ENCODE measurements at places on chromosomes 5 and 9. TPM values are rescaled to one million over a fixed set of nuclear protein-coding genes. Genes with fewer than 3 reads are reported as not detected.

The GRIN3A gene
- total RNA-seq = 0.44 TPM

DNA sequence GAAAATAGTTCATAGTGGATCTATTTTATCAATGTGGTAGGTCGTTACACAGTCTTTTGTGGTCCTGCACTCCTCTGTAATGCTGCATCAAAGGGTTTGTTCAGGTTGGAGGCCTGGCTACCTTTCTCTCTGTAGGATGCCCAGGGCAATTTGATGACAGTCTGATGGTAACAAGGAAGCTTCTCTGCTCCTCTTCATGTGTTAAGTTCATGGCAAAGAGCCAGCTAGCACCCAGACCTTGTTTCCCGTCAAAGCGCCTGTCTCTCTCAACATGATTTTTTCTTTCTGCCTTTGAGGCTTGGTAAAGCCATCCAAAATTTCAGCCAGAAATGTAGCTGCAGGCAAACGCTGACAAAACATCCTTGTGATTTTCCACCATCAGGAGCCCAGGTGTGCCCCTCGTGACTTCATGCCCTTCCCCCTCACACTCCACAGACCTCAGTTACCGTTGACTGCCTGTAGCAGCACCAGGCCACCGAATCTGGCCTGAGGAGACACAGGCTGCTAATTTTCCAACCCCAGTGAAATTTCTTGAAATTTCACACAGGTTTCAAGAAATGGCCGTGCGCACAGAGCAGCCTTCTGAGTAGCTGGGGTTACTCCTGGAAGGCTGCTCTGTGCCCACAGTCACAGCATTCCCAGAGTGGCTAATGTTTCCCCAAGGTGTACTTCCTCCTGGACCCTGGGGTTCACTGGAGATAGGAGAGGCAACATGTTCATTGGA lies 292.7 kb downstream of the CWC27 start:
- peaks cover 13% of the 10 kb centered on the region for H3K4me1 ChIP-seq
- H3K27me3 ChIP-seq = no peaks in the 10 kb centered on the region
- H3K36me3 ChIP-seq = no peaks in the 10 kb centered on the region
- peak overlapping the region; percentile 78 for H3K27ac ChIP-seq
- no peak for DNase-seq

DNA sequence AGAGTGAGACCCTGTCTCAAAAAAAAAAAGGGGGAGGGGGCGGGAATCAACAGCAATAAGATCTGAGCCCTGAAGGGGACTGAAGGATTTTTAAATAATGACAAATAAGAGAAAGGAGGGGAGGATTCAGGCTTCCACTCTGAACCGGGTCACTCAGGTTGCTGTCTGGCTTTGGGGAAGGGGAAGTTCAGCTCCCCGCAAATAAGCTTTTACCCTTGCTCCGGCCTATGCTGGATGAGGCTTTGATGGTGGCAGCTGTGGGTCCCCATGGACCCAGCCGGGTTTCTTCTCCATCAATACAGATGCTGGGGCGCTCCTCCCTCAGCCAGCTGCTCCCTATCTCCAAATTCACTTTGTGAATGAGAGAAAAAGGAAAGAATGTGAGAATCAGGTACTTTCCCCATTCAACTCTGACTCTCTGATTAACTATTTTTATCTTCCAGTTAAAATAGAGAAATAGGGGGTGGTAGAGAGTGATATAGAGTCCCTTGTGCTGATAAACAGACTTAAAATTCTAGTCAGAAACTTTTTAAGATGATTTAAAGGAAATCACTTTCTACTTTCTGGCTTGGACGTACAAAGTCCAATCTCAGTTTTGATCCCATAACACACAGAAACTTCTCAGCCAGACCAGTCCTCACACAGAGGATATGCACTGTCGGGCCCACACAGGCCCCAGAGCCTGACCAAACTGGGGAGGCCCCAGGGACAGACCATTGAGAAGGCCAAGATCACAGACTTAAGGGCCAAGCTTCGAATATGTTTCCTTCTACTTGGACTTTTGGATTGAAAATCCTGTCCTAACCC lies 39.6 kb downstream of the C5orf15 start:
- no peak overlapping the region for H3K4me3 ChIP-seq
- H3K36me3 ChIP-seq = no peaks in the 10 kb centered on the region
- H3K27ac ChIP-seq = no peak overlapping the region
- no peak for DNase-seq
- no peaks in the 10 kb centered on the region for H3K27me3 ChIP-seq

- no peaks in the 10 kb centered on the region for H3K4me1 ChIP-seq
- no peak for DNase-seq
- H3K27ac ChIP-seq = no peak overlapping the region
- no peaks in the 10 kb centered on the region for H3K36me3 ChIP-seq
Observed at GRCh38 chr9:129551393-129551973, 69.4 kb downstream of the C9orf50 start.

GRCh38 chr5:10543585-10544040 lies 20.3 kb upstream of the ANKRD33B start:
- H3K27me3 ChIP-seq = no peaks in the 10 kb centered on the region
- no peak for DNase-seq
- no peak overlapping the region for H3K4me3 ChIP-seq
- H3K27ac ChIP-seq = no peak overlapping the region

DNA sequence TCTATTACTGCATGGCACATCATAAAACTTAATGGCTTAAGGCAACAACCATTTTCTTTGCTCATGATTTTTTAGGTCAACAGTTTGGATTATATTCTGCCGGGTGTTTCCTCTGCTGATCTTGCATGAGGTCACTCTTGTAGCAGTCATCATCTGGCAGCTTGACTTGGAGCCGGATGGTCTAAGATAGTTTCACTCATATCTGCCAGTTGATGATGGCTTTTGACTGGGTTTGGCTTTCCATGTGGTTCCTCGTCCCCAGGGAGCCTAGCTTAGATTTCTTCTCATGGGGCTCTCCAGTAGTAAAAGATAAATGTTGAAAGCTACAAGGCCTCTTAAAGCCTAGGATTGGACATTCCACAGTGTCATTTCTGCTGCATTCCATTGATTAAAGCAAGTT lies 27.4 kb downstream of the LNPEP start:
- H3K4me3 ChIP-seq = no peak overlapping the region
- H3K36me3 ChIP-seq = no peaks in the 10 kb centered on the region
- H3K4me1 ChIP-seq = peaks cover 42% of the 10 kb centered on the region
- H3K27me3 ChIP-seq = no peaks in the 10 kb centered on the region

- no peaks in the 10 kb centered on the region for H3K27me3 ChIP-seq
- H3K36me3 ChIP-seq = no peaks in the 10 kb centered on the region
- H3K4me3 ChIP-seq = no peak overlapping the region
- DNase-seq = no peak
Observed at GRCh38 chr9:108751369-108751768, 104.4 kb downstream of the ACTL7B start.

DNA sequence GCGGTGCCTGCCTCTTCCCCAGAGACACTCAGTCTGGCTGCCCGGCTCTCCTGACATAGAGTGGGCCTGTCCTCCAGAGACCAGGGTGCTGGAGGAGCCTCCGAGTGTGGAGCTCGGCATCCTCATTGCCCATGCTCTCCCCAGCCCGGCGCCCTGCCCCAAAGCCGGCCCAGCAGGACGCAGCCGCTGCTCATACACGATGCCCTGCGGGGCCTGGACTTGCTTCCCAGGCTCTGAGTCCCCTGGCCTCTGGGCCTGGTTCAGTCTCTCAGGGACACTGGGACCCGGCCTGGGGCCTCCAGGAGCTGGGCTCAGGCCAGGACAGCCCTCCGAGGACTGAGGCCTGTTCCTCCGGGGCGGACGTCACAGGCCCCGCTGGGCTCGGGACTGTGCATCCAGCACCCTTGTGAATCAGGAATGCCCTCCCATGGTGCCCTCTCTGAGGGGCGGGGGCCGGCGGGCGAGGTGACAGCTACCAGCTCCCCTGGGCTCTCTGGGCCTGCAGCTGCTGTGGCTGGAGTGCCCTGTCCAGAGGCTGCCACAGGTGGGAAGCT lies 23.2 kb downstream of the TPPP start:
- H3K27ac ChIP-seq = peak overlapping the region; percentile 48
- no peaks in the 10 kb centered on the region for H3K27me3 ChIP-seq
- H3K36me3 ChIP-seq = peaks cover 5% of the 10 kb centered on the region
- DNase-seq = no peak

- no peaks in the 10 kb centered on the region for H3K4me1 ChIP-seq
- H3K4me3 ChIP-seq = no peak overlapping the region
- H3K27ac ChIP-seq = no peak overlapping the region
- no peak for DNase-seq
- no peaks in the 10 kb centered on the region for H3K36me3 ChIP-seq
Observed at GRCh38 chr5:4855036-4855435, 285.1 kb upstream of the ADAMTS16 start.

The ANKRD33B gene
- 4.7 TPM for total RNA-seq

GRCh38 chr5:38905516-38905915 lies 59.7 kb downstream of the OSMR start:
- DNase-seq = no peak
- no peaks in the 10 kb centered on the region for H3K4me1 ChIP-seq
- no peak overlapping the region for H3K4me3 ChIP-seq
- no peaks in the 10 kb centered on the region for H3K27me3 ChIP-seq
- peaks cover 51% of the 10 kb centered on the region for H3K36me3 ChIP-seq

The CCNJL gene
- total RNA-seq = 5.5 TPM

The NPR3 gene
- total RNA-seq = 22.0 TPM

GRCh38 chr5:118325931-118326330 lies 662.4 kb downstream of the DTWD2 start:
- no peaks in the 10 kb centered on the region for H3K36me3 ChIP-seq
- H3K27me3 ChIP-seq = no peaks in the 10 kb centered on the region
- no peak overlapping the region for H3K27ac ChIP-seq

- no peak overlapping the region for H3K27ac ChIP-seq
- no peaks in the 10 kb centered on the region for H3K27me3 ChIP-seq
- DNase-seq = no peak
- no peak overlapping the region for H3K4me3 ChIP-seq
- no peaks in the 10 kb centered on the region for H3K36me3 ChIP-seq
Observed at GRCh38 chr9:8205576-8205975, 406.0 kb upstream of the DMAC1 start.

The SPATA31E1 gene
- not detected for total RNA-seq

The EXOSC3 gene
- 16.9 TPM for total RNA-seq

DNA sequence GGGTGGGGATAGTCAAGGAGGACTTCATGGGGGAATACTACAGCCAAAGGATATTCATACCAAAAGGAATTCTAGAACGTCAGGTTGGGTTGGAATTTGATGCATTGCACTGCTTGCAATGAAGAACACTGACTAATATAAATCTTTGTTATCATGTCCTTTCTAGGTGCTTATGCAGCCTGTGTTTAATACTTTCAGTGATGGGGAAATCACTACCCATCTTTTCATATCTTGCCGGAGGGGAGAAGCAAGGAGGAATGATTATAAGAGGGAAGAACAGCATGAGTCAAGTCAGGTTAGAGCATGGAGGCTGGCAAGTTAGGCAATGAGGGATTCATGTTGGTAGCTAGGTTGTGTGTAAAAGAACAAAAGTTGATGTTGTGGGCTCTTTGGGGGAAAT lies 5.1 kb upstream of the CCDC69 start:
- H3K27ac ChIP-seq = no peak overlapping the region
- H3K4me3 ChIP-seq = no peak overlapping the region
- DNase-seq = no peak
- no peaks in the 10 kb centered on the region for H3K36me3 ChIP-seq
- no peaks in the 10 kb centered on the region for H3K27me3 ChIP-seq

GRCh38 chr9:98806394-98807035 lies 955 bp upstream of the GALNT12 start:
- no peak overlapping the region for H3K4me3 ChIP-seq
- no peak overlapping the region for H3K27ac ChIP-seq
- no peak for DNase-seq
- no peaks in the 10 kb centered on the region for H3K4me1 ChIP-seq

The EIF4E1B gene
- not detected for total RNA-seq

DNA sequence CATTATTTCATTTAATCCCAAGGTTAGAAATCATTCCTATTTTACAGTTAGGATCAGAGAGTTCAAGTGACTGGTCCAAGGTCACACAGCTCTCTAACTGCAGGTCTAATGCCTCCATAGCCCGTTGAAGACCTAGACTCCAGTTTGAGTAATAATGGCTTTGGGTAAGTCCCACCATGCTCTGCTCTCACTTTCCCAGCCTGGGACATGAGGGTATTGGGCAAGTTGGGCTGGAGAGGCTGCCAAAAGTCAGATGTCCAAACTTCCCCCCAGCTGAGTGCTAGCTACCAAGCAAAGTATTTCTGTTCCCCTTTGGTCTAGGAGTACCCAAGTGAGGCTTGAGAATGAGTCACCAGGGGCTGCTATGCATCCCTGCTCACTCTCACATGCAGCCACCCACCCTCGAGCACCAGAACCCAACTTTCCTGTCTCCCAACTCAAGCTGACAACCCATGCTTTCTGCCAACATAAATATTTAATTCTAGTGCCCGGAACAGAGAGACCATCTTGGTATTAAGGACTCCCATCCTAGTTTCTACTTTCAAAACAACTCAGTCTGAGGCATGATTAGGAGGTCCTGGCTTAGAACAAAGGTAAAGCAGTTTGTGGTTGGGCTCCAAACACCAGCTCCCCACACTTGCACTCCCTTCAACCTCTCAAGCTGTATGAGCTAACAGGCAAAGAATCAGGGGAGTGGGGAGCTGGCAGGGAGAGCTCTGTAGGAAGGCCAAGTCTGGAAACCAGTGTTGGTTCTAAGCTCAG lies 236.5 kb upstream of the TRIM32 start:
- H3K36me3 ChIP-seq = no peaks in the 10 kb centered on the region
- H3K4me1 ChIP-seq = no peaks in the 10 kb centered on the region
- no peak overlapping the region for H3K4me3 ChIP-seq
- no peak for DNase-seq

The OTP gene
- total RNA-seq = not detected

The SAXO1 gene
- total RNA-seq = not detected

DNA sequence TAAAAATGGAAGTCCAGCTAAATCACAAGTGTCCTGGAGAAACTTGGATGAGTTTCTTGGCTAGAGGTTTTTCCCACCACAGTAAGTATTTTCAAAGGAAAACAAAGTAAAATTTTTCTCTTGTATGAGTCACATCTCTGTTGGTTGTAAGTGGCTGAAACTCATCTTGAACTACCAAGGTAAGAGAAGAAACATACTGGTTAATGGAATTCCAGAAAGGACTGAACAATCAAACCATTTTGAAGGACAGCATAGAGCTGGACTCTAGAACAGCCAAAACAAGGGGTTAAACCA lies 102.8 kb upstream of the CDKN2B start:
- H3K4me1 ChIP-seq = no peaks in the 10 kb centered on the region
- DNase-seq = no peak
- H3K27ac ChIP-seq = no peak overlapping the region
- no peaks in the 10 kb centered on the region for H3K27me3 ChIP-seq
- no peak overlapping the region for H3K4me3 ChIP-seq

The IFNK gene
- total RNA-seq = not detected

- no peaks in the 10 kb centered on the region for H3K36me3 ChIP-seq
- no peak for DNase-seq
- H3K27me3 ChIP-seq = no peaks in the 10 kb centered on the region
Observed at GRCh38 chr5:158039441-158039840, 180.5 kb upstream of the CLINT1 start.

GRCh38 chr9:104092192-104092591 lies 1.9 kb upstream of the SMC2 start:
- no peak overlapping the region for H3K27ac ChIP-seq
- H3K4me3 ChIP-seq = no peak overlapping the region
- H3K27me3 ChIP-seq = no peaks in the 10 kb centered on the region
- peaks cover 30% of the 10 kb centered on the region for H3K4me1 ChIP-seq
- H3K36me3 ChIP-seq = no peaks in the 10 kb centered on the region

GRCh38 chr9:526904-527591 lies 312.4 kb downstream of the DOCK8 start:
- H3K27ac ChIP-seq = no peak overlapping the region
- H3K27me3 ChIP-seq = no peaks in the 10 kb centered on the region
- DNase-seq = no peak
- no peak overlapping the region for H3K4me3 ChIP-seq
- no peaks in the 10 kb centered on the region for H3K36me3 ChIP-seq
- peaks cover 44% of the 10 kb centered on the region for H3K4me1 ChIP-seq
